Tongue (tissue), 3 donors: ENCODE measurements at places on chromosomes 11 and 22. TPM values are rescaled to one million over a fixed set of nuclear protein-coding genes. Genes with fewer than 3 reads are reported as not detected.
A peak's percentile ranks its signal among the peaks of the same experiment; 100 is the strongest.

KCTD21 gene
- 4.1 TPM for total RNA-seq

GRCh38 chr22:43529461-43529860, 117.6 kb downstream of the MPPED1 start:
- DNase-seq = no peak

DNA sequence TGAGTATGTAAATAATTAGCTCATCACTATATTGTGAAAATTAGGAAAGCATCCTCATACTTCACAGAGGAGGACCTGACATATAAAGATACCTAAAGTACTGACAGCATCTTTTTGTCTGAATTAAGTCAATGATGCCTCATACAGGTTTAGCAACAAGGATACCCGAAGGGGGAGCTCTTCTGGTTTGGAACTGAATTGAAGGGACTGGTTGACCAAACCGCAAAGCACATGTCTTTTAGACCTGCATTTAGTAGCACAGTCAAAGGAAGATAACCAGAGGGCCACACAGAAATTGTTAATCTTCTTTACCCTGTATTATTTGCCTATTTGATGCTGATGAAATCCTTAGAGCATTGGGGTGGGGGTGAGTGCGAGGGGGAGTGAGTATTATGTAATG, 12.9 kb upstream of the WT1 start:
- no peak for DNase-seq

DNA sequence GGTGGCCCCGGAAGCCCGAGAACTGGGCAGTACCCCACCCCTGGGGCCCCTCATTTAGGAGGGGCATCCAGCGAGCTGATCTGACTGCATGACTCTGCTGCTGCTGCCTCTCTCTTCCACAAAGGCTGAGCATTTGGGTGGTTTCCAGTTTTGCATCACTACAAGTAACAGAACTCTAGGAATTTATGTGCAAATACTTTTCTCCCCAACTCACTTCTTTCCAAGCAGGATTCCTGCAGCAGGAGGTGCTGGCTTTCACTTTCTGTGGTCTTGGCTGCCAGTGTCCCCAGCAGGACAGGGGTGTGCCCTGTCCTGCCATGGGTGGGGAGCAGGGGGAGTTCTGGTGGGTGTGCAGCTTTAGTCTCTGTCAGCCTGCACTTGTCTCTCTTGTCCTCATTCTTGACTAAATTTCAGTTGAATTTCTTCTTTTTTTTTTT, 21.2 kb downstream of the UPB1 start:
- DNase-seq = peak; percentile 82

GRCh38 chr11:72771507-72771906, 19.3 kb upstream of the ARAP1 start:
- no peak for DNase-seq
